ENCODE measurements at places on chromosomes 16 and 17.

GRCh38 chr16:85564277-85565051, 48.7 kb upstream of the GSE1 start:
- ATAC-seq, result no peak

DNA sequence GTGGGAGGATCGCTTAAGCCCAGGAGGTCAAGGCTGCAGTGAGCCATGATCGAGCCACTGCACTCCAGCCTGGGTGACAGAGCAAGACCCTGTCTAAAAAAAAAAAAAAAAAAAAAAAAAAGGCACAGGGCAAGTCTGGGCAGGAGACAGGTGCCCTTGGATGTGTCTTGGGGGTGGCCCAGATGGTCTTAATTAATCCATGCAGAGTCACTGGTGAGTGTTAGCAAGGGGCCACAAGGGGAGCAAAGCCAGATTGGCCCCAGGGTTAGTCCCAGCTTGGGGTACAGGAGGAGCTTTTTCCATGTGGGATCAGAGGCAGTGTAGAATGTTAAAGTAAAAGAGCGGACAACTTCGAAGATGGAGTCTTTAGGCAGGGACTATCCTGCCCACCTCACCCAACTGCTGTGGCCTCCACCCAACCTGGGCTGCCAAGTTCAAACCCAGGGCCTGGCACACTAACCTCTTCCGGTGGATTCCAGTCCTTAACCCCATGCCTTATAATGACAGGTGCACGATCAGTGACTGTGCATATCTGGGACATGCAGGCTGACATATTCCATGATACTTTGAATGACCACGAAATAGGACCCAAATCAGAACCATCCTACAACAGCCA, 32.2 kb upstream of the MFSD6L start:
- ATAC-seq, result no peak

GRCh38 chr17:2054512-2055291, at the start of gene HIC1:
Gene HIC1, plus strand, starts transcription at chr17:2055103. Its CDS starts 1,588 bp downstream, at chr17:2056691.
- peak; percentile 61 for ATAC-seq

DNA sequence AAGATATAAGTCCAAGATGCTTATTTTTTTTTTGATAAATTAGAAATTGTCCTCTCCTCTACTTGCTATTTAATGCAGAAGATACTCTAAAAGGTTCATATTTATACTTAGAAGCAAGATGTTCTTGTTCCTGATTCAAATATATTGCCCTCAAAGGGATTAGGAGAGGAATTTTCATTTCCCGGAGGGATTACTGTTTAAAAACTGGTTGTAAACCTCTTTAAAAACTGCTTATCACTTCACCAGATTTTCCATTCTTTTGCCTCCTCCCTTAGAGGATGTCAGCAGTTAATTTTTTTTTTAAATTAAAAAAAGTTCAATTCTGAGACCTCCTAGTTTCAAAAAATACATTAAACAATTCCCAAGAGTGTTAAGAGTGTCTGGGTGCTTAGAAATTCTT, 2.8 kb downstream of the TENT4B start:
- no peak for ATAC-seq

GRCh38 chr17:37164057-37164456, 211.7 kb upstream of the C17orf78 start:
- ATAC-seq, result no peak

DNA sequence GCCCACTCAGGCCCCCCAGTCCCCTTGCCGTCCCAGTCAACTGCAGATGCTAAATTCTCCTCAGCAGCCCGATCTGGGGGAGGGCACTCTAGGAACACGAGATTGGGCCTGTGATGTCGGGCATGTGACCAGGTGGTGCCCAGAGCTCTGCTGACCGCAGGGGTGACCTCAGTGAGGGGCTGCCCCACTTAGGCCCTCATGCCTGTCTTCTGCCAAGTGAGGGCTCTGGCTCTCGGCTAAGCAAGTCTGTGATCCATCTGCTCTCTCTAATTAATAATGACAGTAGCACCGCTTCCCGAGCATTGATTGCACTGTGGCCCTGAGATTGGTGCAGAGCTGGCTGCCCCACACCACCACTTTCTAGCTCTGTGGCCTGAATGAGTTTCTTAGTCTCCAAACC, 138.8 kb downstream of the MRM1 start:
- ATAC-seq, result no peak

- no peak for ATAC-seq
These were observed 16.1 kb downstream of the ABCA3 start for GRCh38 chr16:2324296-2324859.

- no peak for ATAC-seq
These were observed 8.7 kb upstream of the CAPN15 start for GRCh38 chr16:518858-519257.

DNA sequence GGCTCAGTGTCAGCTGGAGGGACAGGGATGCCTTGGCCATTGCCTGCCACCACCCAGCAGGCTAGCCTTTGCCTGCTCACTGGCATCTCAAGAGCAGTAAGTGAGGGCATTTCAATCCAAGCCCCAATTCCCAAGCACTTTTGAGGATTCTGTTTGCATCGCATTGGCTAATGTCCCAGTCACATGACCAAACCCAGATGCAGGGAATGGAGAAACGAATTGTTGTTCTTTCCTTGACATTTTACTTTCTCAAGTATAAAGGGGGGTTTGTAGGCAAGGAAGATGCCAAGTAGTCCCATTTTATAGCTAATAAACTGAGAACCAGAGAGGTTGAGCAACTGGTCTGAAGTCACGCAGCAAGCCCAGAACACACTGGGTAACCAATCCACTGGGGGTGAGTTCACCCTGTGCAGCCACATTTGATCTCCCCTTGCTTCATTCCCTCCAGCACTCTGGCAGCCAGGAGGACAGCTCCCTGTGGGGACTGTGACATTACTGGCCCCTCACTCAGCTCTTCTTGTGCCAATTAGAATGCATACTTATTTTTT, 193.8 kb upstream of the CACNG3 start:
- no peak for ATAC-seq

GRCh38 chr16:12958366-12958765, 57.0 kb downstream of the SHISA9 start:
- ATAC-seq, result no peak

GRCh38 chr17:57138956-57139576, 54.0 kb downstream of the AKAP1 start:
- no peak for ATAC-seq

DNA sequence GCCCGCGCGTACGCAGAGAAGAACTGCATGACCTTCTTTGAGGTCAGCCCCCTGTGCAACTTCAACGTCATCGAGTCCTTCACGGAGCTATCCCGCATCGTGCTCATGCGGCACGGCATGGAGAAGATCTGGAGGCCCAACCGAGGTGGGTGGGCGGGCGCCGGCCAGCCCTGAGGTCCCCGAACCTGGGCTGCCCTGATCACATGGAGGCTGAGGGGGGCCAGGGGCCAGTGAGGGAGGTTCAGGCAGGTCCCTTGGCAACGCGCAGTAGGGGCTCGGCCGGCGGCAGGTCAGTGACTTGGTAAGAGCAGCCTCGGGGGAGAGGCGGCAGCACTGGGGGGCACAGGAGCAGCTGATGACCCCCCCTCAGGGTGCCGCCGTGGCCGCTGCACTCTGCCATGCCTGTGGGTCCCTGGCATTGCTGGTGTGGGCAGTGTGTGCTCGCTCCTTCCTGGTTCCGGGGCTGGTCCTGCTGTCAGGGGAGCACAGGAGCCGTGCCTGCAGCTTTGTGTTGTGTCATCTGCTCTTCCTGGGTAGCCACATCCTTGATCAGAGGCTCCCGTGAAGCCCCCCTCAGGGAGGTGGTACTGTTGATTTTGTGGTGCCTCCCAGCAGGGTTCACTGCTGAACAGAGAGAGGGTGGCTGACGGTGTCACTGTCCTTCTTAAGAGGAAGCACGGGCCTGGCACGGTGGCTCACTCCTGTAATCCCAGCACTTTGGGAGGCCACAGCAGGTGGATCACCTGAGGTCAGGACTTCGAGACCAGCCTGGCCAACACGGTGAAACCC, 4.6 kb upstream of the WFIKKN1 start:
- no peak for ATAC-seq

DNA sequence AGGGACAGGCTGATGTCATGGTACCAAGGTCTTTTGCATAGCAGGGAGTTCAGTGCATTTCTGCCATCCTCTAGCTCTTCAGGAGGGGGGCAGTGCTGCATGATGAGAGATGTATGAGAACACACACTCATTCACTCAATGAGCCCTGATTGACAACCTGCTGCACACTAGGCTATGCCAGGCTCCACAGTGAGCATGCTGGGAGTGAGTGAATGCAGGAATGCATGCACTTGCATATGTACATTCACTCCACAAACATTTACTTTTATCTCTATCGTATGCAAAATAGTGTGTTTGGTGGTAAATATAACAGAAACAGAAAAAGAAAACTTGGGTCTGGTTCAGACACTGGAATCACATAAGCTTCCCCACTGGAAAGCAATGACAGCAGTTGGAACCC, 374.1 kb upstream of the C16orf82 start:
- ATAC-seq, result no peak

GRCh38 chr17:30550512-30551273, 73.5 kb downstream of the GOSR1 start:
- ATAC-seq, result peak; percentile 62

DNA sequence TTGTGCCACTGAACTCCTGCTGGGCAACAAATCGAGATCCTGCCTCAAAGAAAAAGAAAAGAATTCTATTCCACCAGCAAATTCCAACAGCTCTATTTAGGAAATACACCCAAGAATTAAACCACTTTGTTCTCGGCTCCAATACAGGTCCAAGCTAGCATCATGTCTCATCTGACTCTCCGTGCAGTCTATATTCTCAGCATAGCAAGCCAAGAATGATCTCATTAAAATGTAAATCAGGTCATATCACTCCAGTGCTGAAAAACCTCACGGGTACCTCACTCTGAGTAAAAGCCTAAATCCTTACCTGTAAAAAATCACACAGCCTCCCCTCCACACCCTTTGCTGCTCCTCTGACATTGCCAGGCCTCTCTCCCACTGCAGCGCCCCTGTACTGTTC, 23.9 kb downstream of the UBE2G1 start:
- peak; percentile 76 for ATAC-seq

GRCh38 chr16:10213748-10214147, 31.5 kb upstream of the GRIN2A start:
- no peak for ATAC-seq

DNA sequence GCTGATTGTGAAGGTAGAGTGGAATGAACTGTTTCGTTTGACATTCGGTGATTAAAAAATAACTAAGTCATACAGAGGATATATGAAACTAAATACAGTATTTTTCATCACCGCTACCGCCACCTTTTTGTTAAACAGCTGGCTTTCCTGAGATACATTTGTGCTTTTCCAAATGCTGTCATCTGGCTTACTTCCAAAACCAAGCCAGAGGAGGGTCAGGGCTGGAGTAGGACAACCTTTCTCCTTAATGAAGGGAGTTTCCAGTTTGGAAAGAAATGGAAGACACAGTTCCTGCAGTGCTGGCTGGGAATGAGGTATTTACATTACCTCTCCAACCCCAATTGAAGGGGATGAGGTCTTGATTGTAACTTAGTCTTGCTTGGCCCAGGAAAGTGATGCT, 3.2 kb downstream of the TNRC6C start:
- no peak for ATAC-seq

DNA sequence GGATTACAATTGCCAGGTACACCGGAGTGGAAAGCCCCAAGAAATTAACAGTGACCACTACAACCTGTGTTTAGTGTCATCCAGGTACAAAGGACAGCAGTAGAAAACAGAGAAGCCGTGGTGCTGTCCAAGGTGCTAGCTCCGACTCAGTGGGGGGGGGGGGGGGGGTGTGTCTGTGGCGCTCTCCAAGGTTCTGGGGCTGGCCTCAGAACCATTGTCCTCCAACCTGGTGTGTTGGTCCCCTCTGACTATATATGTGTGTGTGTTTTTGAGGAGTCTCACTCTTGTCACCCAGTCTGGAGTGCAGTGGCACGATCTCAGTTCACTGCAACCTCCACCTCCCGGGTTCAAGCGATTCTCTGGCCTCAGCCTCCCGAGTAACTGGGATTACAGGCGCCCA, 5.8 kb upstream of the ZNF23 start:
- peak; percentile 29 for ATAC-seq

DNA sequence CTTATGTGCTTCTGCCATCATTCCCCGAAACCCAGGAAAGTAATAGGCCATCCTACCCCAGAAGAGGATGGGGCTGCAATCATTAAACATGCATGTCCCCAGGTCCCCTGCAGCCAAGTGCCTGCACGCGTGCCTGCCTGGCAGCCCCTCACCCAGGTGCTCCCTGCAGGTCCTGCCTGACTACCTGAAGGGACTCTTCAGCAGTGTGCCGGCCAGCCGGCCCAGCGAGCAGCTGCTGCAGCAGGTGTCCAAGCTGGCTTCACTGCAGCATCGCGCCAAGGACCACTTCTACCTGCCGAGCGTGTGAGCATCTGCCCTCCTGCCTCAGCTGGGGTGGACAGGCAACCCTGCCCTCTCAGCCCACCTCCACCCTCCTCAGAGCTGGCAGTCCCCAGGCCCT, 16.2 kb upstream of the ALKBH5 start:
- no peak for ATAC-seq

DNA sequence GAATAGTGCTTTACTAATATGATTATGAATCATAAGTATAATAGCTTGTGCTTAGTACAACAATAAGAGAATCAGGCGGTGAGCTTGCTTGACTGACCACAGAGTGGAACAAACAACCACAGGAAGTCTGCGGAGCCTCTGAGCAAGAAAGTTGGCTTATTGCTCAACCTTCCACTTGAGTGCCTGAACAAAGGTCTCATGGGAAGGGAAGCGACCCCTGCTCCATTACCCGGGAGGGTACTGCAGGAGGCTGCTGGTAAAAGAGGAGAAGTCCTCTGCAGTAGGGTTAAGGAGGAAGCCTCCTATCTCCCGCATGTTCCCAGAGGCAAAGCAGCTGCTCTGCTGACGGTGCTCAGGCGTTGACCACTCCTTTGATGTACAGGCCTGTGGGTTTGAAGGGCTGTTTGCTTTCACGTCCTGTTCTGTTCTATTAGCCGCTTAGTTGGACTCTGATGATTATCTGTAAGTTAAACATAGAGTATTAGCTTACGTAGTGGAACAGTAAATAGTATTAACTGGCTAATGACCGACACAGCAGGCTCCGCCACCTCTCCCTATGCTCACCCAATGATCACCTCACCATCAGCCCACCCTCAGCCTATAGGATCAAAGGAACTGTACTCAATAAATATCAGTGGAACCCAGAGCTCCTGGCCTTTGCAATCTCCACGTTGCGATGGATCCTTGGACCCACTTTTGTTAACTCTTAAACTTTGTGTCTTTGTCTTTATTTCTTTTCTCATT, 17.5 kb downstream of the ALOX15B start:
- peak; percentile 53 for ATAC-seq

DNA sequence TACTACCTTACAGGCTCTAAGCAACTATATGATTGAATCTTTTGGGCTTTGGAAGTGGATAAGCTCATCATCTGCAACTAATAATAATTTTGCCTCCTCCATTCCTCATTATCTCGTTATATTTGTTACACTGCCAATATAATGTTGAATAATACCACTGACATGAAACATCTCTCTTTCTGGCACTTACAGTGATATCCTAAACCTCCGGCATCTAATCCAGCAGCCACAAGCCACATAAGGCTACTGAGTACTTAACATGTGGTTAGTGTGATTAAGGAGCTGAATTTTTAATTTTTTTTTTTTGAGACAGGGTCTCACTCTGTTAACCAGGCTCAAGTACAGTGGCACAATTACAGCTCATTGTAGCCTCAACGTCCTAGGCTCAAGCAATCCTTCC, 9.6 kb downstream of the CDC42EP4 start:
- no peak for ATAC-seq

- no peak for ATAC-seq
These were observed 355.8 kb downstream of the SOX9 start for GRCh38 chr17:72476575-72476986.

Measured in esophagus mucosa (tissue), 1 donor.